ENCODE measurements at places on chromosomes 12 and 14.

DNA sequence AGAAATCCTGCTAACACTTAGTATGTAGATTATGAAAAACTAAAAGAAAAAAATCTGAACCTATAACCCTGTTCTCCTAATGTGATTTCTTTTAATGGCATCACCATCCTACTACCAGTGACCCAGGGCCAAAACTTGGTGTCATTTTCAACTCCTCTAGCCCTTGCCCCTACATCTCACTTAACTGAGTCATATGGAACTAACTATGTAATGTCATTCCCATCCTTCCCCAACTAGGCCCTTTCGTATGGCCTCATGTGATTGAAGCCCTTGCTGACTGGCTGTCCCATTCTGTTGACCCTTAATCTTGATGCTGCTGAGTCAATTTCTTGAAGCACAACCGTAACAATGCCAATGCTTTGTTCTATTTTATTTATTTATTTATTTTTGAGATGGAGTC, 7.6 kb downstream of the DMAC2L start:
- DNase-seq: no peak

GRCh38 chr14:68705741-68706283, 87.1 kb downstream of the ZFP36L1 start:
- no peak for DNase-seq

GRCh38 chr14:79670811-79671210, 540.5 kb downstream of the DIO2 start:
- no peak for DNase-seq

GRCh38 chr12:18148961-18149360, 59.0 kb upstream of the RERGL start:
- DNase-seq: no peak

DNA sequence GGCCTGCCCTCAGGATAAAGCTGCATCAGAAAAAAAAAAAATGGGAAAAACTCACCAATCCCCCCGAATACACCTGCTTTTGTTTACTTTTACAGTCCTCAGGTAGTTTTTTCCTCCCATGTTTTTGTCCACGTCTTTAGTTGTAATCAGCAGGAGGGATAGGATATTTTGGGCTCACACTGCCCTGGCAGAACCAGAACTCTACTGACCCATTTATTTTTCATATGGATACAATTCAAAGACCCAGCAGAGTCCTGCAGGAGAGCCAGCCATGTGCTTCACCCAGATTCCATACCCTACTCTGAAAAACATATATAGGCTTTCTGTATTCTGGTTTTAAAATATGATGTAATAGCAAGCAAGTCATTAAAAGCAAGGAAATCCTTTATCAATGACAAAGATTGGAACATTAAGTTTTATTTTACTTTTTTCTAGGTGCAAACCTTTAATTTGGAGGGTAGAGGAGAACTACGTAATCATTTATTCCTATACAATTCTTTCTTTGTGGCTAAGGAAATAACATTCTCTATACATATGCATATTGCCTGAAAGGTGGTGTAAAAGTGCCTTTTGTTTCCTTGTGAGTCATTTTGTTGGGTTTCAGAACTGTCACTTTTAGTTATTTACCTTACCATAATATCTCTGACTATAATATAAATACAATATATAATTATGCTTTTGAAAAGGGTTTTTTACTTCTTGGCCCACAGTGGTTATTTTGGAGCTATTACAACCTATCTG, 19.1 kb downstream of the DACT1 start:
- DNase-seq: no peak

GRCh38 chr12:76943008-76943407, 64.2 kb upstream of the CSRP2 start:
- DNase-seq: no peak

DNA sequence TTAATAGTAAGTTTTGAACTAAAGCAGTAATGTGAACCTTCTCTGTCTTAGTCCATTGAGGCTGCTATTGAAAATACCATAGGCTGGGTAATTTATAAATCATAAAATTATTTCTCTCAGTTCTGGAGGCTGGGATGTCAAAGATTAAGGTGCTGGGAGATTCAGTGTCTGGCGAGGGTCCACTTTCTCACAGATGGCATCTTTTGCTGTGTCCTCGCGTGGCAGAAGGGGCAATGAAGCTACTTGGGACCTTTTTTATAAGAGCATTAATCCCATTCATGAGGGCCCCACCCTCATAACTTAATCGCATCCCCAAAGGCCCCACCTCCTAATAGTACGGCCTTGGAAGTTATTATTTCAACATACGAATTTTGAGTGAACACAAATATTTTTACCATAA, 28.4 kb downstream of the LIN7A start:
- no peak for DNase-seq

DNA sequence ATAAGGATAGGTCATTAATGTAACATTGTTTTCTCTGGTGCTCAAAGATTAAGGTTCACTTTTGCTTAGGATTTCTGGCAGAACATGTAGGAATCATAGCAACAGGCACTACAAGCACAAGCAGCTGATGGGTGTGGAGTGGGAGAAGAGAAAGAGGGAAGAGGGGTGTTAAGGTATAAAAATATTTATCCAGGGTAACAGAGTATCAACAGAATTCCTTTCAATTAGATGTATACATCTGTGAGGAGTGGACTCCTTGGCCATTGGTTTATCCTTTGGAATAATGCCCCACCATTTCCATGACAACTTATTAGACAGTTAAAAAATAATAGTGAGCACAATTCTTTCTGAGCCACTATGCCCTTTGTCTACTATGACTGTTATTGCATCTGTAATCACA, 388.3 kb upstream of the DDHD1 start:
- DNase-seq: no peak

GRCh38 chr14:86639146-86639545, 1109.2 kb downstream of the FLRT2 start:
- DNase-seq: no peak

- DNase-seq: no peak
These were observed 136.0 kb upstream of the IFNG-AS1 start for GRCh38 chr12:67853204-67853603.

DNA sequence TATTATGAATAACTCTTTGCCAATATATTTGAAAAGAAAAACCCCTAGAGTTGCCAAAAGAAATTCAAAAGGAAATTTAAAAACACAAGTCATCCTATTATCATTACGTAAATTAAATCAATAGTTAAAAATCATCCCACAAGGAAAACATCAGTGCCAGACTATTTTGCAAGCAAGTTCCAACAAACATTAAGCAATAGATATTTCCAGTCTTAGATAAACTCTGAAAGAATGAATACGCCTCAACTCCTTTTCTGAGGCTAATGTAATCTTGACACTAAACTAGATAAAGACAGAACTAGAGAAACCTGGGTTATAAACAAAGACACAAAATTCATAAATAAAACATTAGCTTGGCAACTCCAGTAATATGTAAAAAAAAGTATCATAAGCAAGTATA, 245.9 kb downstream of the FOXN3 start:
- no peak for DNase-seq

DNA sequence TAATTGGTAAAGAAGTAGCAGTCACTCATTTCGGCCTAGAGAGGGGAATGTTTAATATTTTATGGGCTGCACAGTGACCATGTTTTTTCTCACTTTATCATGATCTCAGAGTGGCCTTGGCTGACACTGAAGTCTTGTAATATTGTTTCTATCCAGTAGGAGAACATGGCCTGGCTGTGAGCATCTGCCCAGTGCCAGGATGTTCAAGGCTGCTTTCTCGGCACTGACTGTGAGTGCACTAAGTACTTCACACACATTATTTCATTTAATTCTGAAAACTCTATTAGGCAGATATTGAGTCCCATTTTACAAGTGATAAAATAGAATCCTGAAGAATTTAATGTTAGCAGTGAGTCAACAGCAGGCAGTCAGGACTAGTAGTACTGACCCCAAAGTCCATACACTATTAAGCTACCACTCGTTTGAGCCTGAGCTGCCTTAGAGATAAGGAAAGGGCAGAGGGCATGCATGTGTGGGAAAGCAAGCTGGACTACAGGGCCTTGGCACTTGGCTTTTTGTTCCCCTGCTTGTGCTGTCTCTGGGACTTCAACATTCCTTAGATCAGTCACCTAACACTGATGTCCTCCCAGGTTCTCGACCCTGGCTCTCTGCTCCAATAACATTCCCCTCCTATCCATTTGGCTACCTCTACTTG, 42.2 kb upstream of the APPL2 start:
- no peak for DNase-seq

GRCh38 chr14:54423991-54424390, 17.2 kb downstream of the CNIH1 start:
- no peak for DNase-seq

- DNase-seq: no peak
These were observed 909 bp upstream of the ETFBKMT start for GRCh38 chr12:31658471-31659086.

DNA sequence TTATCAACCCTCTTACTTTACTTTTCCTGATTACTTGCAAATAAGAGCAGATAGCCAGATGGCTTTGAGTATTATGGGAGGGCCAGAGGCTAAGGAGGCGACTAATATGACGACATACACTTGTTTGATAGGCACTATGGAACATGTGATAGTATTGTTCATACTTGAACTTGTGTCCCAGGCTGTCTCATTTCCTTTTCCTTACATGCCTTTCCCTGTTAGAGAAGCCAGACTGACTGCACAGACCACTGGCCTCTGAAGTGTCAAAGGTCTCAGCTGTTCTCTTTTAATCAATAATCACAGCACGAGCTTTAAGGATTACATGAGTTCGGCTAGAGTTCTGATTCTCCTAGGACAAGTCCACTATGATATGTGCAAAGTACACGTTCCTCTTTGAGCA, 326.0 kb downstream of the PRKD1 start:
- no peak for DNase-seq

DNA sequence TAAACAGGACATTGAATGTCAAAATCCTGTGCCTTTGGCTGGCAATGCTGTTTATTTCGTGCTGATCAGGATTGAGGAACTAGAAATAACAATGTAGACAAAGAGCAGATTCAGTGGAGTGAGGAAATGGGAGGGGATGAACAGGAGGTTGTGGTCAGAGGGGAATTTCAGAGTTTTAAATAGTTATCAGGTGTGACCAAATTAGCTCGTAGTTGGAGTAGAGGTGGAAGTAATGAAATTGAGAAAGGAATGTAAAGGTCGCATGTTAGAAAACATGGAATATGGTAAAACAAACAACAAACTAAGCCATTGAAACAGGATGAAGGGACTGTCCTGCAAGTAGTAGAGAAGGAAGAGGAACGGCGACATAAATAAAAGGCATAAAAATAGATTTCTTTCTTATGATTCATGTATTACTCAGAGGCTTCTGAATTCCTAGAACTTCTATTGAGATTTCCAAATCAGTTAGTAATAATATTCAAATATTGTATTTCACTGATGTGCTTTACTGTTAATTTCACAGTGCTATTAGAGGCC, 9.5 kb upstream of the SAV1 start:
- DNase-seq: no peak

DNA sequence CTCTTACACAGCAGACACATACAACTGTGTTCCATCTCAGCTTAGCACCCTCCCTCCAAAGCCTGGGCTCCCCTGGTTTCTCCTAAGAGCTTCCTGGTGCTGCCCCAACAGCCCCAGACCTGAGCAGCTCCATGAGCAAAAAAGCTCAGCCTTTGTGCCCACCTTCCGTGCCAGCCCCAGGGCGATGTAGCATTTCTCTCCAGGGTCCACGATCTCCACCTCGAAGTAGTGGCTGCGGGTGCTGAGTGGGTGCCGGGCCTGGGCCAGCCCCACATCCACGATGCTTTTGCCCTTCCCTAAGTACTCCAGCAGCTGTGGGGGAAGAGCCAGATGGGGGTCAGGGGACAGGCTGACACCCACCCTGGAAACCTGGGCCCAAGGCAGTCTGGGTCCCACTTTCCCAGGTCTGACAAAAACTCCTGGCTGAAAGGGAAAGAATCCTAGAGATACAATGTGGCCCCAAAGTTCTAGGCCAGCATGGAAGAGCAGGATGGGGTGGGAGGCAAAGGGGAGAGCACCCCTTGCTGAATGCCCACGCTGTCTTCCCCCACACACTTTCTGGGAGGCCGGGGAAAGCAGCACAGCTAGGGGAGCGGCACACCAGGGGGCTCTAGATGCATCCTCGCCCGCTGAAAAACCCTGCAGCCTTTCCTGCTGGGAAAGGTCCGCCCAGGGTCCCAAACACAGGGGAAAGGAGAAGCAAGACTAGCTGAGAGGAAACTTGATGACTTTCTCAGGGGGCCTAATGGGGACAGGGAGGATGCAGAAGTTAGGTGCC, 11.0 kb downstream of the SPRYD3 start:
- no peak for DNase-seq

- DNase-seq: no peak
These were observed 145.3 kb upstream of the GRIN2B start for GRCh38 chr12:14126692-14127091.

Measured in stimulated activated CD4-positive, alpha-beta T cell treated with anti-CD3 and anti-CD28 coated beads, Interleukin-4, amount 100 ng/mL, for 1 hour (primary cell).